Right ventricle myocardium superior (tissue), 1 donor: ENCODE measurements at places on chromosomes 13 and 19. TPM values are rescaled to one million over a fixed set of nuclear protein-coding genes. Genes with fewer than 3 reads are reported as not detected.

RXFP2 gene
- total RNA-seq = not detected

DNA sequence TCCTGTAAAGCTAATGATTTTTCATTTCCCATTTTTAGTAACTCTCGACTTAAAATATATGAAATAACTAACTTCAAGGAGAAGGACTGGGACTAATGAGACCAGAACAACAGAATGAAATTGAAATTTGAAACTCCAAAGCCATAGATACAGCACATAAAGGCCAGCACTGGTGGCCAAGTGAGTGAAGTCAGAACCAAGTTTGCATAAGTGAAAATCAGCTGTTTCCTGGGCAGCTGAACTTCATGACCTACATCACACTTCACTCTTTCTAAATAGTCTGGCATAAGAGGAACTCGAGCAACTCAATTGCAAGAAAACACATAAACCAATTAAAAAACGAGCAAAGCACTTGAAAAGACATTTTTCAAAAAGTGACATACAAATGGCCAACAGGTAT, 84.5 kb downstream of the DCLK1 start:
- DNase-seq = no peak

DNA sequence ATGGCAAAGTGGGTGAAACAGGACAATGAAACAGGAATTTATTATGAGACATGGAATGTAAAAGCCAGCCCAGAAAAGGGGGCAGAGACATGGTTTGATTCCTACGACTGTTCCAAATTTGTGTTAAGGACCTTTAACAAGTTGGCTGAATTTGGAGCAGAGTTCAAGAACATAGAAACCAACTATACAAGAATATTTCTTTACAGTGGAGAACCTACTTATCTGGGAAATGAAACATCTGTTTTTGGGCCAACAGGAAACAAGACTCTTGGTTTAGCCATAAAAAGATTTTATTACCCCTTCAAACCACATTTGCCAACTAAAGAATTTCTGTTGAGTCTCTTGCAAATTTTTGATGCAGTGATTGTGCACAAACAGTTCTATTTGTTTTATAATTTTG, 8.6 kb downstream of the CLN5 start:
- no peak for DNase-seq

DNA sequence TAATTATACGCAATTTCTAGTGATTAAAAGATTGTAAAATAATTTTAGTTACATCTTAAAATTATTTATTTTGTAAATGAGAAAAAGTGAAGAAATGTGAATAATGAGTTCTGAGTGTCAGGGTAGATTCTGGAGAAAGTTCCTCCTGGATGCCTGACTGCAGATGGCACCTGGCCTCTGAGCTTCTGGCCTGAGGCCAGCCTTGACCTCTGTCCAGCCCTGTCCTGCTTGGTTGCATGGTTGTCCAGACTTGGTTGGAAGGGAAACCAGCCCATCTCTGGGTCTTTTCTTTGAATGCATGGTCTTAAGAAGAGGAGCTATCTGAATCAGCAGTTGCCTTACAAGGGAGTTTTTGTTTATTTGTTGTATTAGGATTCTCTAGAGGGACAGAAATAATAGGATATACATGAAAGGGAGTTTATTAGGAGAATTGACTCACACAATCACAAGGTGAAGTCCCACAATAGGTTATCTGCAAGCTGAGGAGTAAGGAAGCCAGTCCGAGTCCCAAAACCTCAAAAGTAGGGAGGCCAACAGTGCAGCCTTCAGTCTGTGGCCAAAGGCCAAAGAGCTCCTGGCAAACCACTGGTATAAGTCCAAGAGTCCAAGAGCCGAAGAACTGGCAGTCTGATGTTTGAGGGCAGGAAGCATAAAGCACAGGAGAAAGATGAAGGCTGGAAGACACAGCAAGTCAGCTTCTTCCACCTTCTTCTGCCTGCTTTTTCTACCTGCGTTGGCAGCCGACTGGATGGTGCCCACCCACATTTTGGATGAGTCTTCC, 385.8 kb downstream of the ZNF536 start:
- DNase-seq = no peak

GRCh38 chr19:21586311-21587116, 81.1 kb downstream of the ZNF429 start:
- DNase-seq = peak; percentile 55

GRCh38 chr13:76016799-76017400, 380.8 kb downstream of the LMO7 start:
- DNase-seq = peak; percentile 24

DNA sequence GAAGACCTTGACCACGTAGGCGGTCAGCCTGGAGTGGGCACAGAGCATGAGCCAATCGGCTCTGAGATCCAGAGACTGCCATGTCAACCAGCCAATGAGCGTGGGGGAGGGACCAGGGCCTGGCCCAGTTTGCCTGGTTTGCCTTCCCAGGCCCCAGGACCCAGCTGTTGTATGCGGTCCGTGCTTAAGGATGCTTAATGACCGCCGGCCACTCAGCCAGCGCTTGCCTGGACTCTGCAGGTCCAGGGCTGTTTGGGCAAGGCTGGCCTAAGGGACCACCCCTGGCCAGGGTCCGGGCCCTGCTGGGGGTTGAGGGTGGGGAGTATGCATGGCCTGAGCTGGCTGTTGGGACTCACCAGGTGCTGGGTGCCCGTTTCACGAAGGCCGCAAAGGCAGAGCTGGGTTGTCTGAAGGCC, 23.1 kb upstream of the TNFSF14 start:
- no peak for DNase-seq

IFNL1 gene
- total RNA-seq = not detected

DNA sequence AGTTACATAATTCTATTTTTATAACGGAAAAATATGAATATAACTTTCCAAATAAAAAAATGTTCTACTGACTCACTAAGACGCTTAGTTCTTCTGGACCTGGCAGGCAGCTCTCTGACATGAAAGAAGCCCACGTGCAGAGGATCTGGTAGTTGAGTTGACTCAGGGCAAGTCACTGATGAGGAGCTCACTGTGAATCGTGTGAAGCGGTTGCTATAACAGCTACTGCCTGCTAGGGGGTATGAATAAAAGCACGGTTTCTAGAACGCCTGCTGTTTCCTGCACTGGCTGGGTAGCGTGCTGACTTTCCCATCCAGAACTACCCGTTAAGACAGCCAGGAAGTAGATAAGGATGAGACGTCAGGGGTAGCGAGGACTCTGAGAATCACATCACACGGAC, 54.7 kb upstream of the WASF3 start:
- no peak for DNase-seq

DNA sequence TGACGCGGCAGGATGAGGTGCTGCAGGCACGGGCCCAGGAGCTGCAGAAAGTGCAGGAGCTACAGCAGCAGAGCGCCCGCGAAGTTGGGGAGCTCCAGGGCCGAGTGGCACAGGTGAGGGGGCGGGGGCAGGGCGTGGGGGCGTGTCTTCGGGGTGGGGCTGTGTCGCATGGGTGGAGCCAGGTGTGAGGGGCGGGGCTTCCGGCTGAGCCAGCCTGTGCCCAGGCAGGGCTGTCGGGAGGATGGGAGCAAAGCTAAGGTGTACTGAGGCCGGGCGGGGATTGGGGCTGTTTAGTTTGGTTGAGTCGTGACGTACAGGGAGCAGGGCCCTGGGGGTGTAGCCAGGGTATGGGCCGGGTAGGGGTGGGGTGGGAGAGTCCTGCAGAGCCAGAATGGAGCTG, 62.3 kb downstream of the KCNC3 start:
- DNase-seq = no peak

DNA sequence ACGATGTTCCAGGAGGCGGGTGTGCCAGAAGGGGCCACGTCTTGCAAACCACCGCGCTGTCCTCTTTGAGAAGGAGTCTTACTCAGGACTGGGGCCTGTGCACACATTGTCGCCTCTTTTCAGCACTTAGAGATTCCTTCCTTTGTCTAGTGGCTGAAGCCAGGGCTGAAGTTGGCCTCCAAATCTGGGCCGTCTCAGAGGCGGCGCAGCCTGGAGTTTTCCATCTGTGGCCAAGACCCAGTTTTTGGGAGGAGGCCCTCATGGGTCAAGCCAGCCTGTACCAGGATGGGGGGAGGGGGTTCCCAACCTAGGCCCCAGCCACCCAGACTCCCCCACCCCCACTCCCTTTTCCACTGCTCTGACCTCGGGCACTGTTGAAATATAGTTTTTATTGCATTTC, 11.8 kb downstream of the ANO8 start:
- no peak for DNase-seq

- no peak for DNase-seq
These were observed 254.4 kb downstream of the DLEU7 start for GRCh38 chr13:50589139-50589538.

FXYD1 gene
- total RNA-seq = 580 TPM

DNA sequence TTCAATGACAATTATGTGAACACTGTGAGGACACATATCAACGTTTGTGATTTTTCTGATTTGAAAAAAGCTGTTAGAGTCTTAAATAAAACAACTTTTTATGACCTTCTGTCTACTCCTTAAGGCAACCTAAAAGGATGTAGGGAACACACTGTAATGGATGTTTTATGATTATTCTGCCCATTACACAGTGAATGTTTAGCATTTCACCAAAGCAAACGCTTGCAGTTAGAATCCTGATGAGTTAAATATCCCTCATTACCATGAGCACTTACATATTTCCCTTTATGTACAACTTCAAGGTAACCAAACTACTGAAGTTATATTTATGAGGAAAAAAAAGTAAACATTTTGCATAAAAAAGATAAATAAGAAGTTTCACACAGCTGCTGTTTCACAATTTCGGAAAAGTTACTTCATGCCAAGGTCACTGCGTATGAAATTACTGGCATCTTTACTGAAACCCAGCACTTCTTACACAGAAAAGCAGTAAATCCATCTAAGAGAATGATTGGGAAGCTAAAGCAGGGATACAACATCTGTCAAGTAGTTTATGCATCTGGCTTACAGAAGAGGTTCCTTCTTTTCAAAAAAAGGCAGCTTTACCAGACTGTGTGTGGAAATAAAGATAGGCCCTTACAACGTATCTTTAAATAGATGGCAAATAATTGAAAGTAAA, 733.7 kb upstream of the ATXN8OS start:
- no peak for DNase-seq

EHD2 gene
- 45.2 TPM for total RNA-seq

- no peak for DNase-seq
These were observed 90.4 kb downstream of the TBC1D4 start for GRCh38 chr13:75391432-75392100.

AKAP8L gene
- 74.5 TPM for total RNA-seq

GRCh38 chr13:50128428-50128931, 113.2 kb downstream of the KCNRG start:
- DNase-seq = no peak

DNA sequence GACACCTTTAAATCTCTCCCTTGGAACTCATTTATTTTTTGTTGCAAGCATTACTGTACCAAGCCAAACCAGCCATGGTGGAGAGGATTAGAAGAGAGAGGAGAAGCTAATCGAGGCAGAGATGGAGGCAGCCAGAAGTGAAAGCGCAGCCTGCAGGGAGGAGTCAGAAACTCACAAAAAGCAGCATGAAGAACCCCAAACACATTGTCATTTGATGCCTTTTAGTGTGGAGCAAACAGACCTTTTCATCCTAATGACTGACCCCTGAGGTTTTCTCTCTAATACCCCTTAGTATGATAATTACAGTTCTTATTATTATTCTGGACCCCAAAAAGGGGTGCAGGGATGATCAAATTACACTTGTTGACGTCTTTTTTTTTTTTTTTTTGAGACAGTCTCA, 62.5 kb downstream of the TNFRSF19 start:
- no peak for DNase-seq

DNA sequence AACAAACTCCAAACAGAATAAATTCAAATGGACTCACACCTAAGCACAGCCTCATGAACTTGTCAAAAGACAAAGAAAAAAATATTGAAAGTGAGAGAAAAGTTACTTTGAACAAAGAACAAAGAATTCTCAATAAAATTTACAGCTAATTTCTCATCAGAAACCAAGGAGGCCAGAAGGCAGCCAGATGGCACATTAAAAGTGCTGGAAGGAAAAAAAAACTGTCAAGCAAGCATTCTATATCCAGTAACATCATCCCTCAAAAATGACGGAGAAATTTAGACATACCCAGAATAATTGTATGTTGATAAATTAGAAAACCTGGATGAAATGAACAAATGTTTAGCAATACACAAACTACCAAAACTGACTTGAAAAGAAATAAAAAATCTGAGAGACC, 129.8 kb upstream of the UQCRFS1 start:
- no peak for DNase-seq

DNA sequence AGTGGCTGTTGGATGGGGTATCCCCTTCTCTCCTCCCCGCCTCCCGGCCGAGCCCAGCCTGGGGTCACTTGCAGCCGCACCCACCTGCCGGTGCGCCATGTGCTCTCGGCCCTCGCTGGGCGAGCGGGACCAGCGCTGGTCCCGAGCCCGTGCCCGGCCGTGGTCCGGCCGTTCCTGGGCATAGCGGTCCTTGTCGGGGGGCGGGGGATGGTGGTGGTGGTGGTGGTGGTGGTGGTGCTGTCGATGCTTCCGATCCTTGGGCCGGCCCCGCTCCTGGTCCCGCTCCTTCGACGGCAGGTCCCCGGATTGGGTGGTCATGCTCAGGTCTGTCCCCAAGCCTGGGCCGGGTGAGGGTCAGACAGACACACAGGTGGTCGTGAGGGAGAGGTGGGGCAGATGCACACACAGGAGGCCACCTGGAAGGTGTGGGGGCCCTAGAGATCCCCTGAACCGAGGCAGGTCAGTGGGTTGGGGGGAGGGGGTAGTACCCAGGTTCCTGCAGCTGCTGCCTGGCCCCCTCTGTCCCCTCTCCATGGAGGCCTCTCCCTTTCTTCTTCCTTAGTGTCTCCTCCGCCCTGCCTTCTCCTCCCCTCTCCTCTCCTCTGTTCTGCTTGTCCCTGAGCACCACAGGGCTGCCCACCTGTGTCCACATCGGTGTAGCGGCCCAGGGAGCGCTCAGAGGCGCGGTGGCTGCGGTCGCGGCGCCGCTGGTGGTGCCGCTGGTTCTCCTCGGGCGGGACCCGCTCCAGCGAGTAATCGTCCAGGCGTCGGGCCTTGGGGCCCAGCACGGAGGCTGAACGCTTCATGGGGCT, 58.7 kb downstream of the IER2 start:
- no peak for DNase-seq

ZNF181 gene
- total RNA-seq = 22.0 TPM

DOCK9 gene
- total RNA-seq = 28.3 TPM

DNA sequence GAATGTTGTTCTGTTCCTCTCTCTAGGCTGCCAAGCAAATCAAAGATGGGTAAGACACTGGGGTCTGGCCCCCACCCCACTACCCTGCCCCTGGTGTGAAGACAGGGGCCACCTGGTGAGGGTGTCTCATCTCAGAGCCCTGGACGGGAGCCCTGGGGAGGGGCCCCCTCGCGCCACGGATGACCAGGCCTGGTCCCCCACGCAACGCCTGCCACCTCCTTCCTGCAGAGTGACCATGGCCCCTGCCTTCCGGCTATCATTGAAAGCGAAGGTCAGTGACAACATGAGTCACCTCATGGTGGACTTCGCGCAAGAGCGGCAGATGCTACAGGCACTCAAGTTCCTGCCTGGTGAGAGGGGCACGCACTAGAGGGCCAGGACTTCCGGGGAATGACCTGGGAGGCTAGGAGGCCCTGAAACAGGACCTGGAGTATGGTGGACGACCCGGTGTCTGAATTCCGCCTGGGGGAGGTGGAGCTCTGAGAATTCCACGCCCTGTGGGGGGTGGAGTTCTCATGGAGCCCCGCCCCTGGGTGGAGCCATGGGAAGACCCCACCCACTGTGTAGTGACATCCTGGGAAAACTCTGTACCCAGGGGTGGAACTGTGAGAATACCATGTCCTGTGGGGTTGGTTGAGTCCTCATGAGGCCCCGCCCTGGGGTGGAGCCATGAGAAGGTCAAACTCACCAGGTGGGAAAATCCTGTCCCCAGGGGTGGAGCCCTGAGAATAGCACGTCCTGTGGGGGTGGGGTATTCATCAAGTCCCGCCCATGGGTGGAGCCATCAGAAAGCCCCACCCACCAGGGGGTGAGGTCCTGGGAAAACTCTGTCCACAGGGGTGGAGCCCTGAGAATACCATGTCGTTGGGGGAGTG, 6.1 kb downstream of the FSD1 start:
- no peak for DNase-seq
